ENCODE measurements at places on chromosomes 2 and 18.
A peak's percentile ranks its signal among the peaks of the same experiment; 100 is the strongest.

DNA sequence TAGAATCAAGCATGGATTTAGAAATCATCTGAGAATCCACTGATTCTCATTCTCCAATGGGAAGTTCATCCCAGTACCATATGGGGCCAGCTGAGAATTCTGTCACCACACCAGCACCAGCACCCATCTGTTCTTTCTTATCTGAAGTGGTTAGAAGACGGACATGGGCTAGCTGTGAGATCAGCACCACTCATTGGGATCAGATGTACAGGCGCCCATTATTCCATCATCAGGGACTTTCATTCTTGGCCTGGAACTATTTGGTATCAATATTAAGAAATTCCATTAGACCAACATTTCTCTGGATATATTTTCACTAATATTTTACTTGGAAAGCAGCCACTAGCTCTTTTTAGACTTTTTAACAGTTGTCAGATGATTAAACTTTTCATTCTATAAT, 185.9 kb upstream of the LINC00305 start:
- DNase-seq, result no peak

DNA sequence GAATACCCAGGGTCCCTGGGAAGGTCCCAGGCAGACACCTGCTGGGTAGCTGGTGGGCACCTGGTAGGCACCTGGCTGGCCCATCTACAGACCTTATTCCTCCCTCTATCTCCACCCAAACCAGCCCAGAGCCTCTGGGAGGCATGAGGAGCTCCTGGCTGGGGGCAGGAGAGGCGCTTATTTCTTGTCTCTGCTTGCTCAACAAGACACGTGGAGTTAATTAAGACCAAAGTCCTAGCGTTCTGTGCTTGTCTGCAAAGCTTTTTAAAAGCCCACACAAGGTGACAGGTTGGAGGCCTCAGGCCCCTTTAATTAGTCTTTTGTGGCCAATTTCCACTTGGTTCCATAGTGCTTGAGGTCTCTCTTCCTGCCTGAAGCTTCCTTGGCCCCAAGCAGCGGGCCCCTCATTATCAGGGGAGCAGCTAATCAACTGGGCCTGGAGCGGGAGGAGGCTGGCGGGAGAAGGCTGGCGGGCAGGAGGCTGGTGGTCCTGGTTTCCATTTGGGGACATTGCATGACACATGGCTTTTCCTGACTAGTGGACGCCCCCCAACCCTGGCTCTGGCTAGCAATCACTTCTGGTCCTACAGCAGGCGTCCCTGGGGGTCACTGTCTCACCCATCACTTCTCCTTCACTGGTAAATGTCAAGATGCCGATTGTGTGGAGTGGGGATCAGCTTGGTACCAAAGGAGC, 65.4 kb upstream of the HDAC4 start:
- DNase-seq, result no peak

DNA sequence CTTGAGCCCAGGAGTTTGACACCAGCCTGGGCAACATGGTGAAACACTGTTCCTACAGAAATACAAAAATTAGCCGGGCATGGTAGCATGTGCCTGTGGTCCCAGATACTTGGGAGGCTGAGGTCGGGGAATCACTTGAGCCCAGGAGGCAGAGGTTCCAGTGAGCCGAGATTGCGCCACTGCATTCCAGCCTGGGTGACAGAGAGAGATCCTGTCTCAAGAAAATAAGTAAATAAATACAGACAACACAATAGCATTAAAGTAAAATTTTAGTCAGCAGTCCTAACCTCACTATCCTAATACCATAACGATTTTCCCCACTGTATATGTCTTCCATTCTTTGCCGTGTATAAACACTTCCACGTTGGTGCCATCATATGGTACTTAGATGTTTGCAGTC, 83.0 kb upstream of the MBOAT2 start:
- no peak for DNase-seq

DNA sequence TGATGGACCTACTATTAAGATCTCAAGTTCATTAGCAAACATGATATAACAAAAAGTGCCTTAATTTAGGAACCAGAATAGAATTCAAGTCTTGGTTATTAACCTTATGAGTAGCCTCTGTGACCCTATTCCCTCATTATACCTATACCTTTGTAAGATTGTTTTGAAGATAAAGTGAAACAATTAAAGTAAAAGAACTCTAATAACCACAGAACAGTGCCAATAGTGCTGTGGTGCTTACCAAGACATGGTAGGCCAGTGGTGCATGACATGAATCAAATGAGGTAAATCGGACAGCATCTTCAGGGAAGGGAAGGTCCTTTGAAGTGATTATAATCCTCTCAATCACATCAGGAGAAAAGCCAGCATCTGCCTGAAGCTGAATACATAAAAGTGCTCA, 36.4 kb downstream of the METTL4 start:
- DNase-seq, result no peak

DNA sequence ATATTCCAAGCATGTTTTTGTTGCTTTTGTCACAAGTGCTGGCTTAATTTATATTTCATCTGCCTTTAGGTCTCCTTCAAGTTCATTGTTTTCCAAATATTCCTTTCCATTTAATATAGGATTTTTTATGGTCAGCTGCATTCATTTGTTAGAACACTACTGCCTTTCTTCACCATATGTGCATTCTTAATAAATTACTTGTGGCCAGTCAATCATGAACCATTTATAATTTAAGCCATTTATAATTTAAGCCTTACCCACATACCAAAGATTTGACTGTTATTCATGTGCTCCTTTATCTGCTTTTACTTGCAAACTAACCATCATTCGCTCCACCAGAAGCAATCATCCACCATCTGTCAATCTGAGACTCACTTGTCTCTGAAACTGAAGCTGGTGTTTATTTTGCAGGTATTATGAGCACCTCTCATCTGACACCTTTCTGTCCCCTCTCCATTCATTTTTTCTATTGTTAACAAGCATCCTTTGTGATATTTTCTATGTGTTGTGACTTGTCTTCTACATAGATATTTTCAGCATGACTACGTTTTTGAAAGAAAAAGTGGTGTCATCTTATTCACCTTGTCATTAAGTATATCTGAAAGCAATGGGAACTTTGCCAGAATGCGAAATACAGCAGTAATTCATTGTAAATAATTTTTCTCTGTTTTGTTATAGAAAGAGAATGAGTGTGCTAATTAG, 786.8 kb downstream of the KCNJ3 start:
- no peak for DNase-seq

- no peak for DNase-seq
These were observed 1144.1 kb downstream of the CNTNAP5 start for GRCh38 chr2:125169022-125169763.

- DNase-seq, result no peak
These were observed 54.4 kb upstream of the MSH6 start for GRCh38 chr2:47728551-47728950.

GRCh38 chr2:173353556-173353955, 1.1 kb upstream of the CDCA7 start:
- no peak for DNase-seq

- DNase-seq, result no peak
These were observed at the start of gene WNT6 for GRCh38 chr2:218859556-218859987. Gene WNT6 (plus strand): TSS chr2:218859805. CDS start chr2:218860038, 233 bp downstream.

- no peak for DNase-seq
These were observed 80.8 kb upstream of the PPP1CB start for GRCh38 chr2:28670856-28671255.

- peak; percentile 42 for DNase-seq
These were observed 328.9 kb downstream of the ZEB2 start for GRCh38 chr2:144190908-144191605.

DNA sequence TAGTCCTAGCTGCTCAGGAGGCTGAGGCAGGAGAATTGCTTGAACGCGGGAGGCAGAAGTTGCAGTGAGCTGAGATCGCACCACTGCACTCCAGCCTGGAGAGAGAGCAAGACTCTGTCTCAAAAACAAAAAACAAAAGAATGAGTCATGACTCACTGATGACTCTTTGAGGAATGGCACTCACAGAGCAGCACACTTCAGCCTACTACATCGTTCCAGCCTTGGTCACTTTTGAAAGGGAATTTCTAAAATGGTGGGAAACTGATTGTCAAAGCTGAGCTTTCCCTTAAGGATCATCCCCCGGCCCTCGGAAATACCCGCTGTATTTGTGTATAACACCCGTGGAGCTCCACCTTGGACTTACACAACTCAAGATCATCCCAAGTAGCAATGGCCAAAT, 217.3 kb upstream of the HS6ST1 start:
- DNase-seq, result no peak
